A172 (cell line): ENCODE measurements at places on chromosomes 12 and 14.
A peak's percentile ranks its signal among the peaks of the same experiment; 100 is the strongest.

GRCh38 chr14:105223260-105223659 is 25.1 kb upstream of the BTBD6 start:
- DNase-seq = no peak

- no peak for DNase-seq
Measured at GRCh38 chr14:105363847-105364708, 34.3 kb upstream of the TEX22 start.

GRCh38 chr12:31845613-31846322 is 113.4 kb upstream of the RESF1 start:
- DNase-seq = peak; percentile 7

DNA sequence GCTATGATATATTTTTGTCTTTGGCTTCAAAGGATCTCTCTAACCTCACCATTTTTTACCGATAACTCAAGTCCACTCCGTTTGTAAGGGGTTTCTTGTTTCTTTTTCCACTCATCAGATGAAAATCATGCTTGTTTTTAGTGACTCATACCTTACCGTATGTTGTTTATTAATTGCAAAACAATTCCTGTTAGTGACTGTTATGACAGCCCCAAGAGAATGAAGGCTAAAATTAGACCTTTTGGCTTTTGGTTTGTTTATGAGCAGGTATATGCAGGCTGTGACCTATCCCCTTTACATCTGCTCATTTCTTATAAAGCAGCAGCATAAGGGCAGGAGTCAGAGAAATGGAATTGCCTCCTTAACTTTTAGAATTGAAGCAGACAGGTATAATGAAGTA is 319.8 kb downstream of the CEP128 start:
- peak; percentile 6 for DNase-seq

GRCh38 chr12:49534731-49535278 is 4.0 kb upstream of the KCNH3 start:
- no peak for DNase-seq

- DNase-seq = no peak
Measured at GRCh38 chr12:132444283-132444682, 45.7 kb upstream of the FBRSL1 start.

DNA sequence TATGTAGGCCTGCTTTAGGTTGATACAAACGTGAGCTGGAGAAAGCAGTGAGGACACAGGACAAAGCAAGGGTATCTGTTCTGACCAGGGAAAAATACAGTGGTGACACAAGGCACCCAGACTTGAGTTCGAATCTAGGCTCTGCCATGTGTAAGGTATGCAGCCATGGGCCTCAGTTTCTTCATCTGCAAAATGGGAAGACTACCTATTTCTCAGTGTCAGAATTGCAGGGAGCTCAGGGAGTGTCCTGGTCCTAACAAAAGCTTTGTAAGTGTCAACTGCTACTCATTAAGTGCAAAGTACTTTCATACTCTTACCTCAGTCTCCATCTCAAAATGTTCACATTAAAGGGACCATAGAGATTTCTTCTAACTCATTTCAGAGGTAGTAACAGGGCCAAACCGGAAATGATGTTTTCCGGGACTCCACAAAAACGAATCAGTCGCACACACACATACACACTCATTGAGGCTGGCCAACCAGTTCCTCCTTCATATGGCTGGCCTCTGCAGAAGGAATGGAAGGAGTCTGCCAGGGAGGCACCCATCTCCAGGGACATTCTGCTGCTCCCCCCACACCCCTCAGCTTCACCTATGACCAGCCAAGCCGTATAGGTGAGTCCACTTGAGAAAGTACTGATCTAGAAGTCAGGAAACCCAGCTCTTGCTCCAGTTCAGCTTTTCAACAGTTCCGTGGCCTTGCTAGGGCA is 7.8 kb downstream of the CTDSP2 start:
- DNase-seq = no peak

DNA sequence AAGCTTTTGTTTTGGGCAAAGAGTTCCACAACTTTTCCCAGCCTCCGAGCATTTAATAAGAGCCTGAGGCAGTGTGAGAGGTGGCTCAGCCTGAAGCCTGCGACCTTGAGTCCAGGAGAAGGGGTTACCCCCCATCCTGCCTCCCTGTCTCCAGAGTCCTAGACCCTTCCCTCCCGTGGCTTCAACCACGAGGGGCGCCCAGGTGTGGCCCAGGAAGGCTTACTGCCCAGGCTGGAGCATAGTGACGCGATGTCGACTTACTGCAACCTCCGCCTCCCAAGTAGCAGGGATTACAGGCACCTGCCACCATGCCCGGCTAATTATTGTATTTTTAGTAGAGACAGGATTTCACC is 641 bp downstream of the LRRC43 start:
- DNase-seq = no peak

DNA sequence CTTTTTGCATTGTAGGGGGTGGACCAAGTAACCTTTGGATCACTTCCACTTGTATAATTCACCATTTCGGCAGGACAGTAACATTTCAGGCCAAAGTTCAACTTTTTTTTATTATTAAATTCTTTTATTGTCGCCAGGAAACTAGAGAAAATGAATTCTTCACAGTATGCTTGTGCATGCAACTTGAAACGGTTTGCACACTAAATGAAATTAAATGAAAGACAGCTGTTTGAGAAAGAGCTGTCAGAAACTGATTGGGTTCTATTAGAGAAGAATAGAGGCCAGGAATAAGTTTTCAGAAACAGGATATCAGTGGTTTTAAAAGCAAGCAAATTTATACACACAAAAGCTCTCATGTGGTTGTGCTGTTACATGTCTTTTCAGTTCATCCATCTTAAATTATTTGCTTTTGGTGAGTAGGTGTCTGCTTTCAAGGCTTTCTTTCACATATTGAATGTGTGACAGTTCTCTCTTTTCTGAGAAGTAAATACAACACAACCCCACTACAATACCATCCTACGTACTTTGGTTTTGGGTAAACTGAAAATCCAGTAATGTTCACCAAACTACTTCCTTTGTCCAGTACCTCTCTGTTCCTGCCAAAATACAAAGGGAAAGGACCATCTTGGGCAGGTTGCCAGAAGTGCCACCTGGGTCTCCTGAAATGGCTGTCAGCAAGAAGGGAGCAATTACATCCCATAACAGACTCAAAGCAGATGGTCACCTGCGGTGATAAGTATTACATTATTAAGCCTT is 291.7 kb downstream of the RAD51B start:
- DNase-seq = no peak

DNA sequence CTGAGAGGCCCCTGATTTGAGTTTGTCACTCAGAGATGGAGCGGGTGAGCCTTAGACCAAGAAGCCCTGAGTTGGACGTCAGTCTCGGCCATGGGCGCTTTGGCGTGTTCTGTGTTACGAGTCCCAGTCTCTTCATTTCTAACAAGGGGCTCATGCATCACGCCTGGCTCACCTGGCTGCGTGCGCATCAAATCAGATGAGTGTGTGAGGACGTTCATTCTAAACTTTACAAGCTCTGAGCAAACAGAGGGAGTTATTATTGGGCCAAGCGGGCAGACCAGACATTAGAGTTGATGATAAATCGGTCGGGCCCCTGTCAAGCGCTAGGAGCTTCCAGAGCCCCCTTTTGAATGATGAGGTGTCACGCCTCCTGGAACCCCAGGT is 117.2 kb downstream of the CALM1 start:
- DNase-seq = no peak

DNA sequence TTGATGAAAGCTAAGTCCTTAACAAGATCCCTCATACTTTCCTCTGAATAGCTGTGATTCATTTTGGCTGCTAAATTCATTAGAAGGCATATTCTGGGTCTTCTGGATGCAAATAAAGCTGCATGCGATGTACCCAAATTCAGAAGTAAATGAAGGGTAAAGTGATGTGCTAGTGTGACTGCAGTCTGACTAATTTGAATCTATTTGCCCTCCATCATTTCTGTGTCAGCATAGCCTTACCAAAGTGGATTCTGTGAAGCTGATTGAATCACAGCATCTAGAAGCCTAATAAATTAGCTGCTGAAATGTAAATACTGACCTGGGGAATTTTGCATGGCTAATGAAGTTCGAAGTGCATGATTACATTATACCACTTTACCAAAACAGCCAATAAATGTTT is 162.2 kb downstream of the TPH2 start:
- no peak for DNase-seq

- no peak for DNase-seq
Measured at GRCh38 chr12:2654311-2654710, 140.5 kb upstream of the FKBP4 start.

GRCh38 chr14:66432334-66432733 is 53.8 kb upstream of the CCDC196 start:
- no peak for DNase-seq

DNA sequence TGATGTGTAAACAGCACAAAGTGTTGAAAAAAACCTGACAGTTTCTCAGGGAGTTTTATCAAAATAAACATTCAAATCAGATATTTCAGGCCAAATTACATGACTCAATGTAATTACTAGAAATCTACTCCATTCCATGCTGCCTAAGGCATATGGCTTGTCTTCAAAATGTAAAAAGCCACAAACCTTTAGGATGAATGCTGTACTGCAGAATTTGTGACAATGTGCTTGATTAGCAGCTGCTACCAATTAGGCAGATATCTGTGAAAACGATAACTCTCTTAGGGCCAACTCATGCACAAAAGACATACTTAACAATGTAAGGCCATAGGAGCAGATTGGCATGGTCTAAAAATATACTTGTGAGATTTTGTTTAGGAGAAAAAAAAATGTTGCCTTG is 267.0 kb downstream of the DACT1 start:
- DNase-seq = no peak

DNA sequence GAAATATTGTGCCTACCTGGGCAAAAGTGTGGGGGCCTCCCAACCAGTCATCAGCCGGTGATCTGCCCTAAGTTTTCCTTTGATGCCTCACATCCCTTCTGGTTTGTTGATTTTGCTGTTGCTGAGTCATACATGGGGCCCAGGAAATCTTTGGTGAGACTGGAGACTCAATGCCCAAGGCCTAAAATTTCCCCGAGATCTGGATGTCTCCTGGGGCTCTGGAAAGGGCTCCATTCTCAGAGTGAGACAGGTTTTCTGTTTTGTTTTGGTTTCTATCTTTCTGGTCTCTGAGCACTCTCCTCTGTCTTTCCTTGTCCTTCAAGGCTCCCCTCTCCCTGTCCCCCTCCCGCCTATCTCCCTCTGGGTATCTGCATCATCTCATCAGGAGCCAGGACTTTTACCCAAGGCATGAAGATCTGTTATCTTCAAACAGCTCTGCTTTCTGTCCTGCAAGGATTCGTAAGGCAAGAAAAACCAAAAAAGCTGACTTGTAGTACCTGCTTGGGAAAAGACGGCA is 152.8 kb upstream of the MAX start:
- DNase-seq = peak; percentile 68

DNA sequence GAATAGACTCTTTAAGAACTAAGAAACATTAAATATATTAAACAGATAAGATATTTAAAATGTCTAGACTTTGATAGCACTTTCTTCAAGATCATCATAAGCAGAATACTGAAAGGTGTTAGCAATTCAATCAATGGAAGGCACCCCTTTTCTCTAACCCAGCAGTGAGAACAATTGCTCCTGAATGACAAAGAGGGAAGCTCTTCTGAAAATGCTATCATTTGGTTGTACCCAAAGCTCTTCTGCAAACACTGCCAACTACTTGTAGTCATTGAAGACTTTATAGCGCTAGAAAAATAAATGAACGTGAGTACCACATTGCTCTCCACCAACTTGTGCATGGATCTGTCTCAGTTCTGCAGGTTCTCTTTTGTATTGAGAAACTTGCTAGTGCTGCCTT is 62.2 kb upstream of the LMO3 start:
- no peak for DNase-seq

DNA sequence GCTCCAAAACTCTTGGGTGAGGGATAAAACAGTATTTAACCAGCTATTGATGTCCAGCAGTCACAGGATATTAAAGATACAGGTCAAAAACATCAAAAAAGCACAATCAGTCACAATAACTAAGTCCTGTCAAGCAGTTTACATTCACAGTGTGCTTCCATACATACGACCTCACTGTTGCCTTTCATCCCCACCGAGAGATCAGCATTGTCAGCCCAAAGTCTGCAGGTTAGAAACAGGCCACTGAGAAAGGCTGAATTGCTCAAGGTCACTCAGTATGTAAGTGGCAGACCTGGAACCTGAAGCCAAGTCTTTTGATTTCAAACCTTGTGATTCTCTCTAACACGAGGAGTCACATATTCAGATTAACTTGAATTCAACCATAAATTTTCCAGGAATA is 124.9 kb downstream of the GXYLT1 start:
- DNase-seq = no peak

DNA sequence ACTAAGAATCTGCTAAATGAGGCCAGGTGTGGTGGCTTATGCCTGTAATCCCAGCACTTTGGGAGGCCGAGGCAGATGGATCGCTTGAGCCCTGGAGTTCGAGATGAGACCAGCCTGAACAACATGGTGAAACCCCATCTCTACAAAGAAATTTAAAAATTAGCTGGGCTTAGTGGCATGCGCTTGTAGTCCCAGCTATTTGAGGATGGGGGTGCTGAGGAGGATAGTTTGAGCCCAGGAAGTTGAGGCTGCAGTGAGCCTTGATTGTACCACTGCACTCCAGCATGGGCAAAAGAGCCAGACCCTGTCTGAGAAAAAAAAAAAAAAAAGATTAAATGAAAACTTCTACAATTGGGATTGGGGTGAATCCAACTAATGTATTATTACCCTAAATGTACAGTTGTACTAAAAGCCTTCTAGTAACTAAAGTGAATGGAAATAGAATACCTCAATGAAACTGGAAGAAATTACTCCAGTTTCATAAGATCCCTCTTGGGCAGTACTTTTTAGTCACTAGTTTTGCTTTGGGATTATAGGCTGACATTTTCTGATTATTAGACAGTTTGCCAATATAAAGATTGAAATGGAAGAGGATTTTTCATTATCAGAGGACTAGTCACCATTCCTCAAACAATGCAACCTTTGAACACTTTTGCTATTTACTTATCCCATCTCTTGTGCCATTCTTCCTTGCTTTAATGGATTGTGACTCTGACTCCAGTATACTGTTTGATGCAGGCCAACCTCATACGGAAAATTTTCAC is 14.3 kb downstream of the COCH start:
- no peak for DNase-seq

- DNase-seq = no peak
Measured at GRCh38 chr12:116266168-116266601, 11.3 kb downstream of the MED13L start.

- no peak for DNase-seq
Measured at GRCh38 chr14:99735189-99736135, 51.4 kb downstream of the CYP46A1 start.

- no peak for DNase-seq
Measured at GRCh38 chr12:93016752-93017350, 87.8 kb upstream of the EEA1 start.
